ENCODE measurements at places on chromosomes 3 and 15.

DNA sequence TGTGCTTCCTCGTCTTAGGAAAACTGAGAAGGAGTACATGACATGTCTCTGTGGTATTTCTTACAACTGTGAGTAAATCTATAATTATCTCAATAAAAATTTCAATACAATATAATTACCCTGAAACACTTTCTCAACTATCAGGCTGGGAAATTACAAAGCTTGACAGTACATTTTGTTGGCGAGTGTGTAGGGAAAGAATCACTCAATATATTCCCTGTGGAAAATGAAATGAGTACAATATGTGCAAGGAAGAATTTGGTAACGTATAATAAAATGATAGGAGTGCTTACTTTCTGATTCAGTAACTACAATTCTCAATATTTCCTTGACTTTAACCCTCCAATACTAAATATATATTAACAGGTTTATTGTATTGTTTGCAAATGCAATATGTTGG, 818.2 kb upstream of the CADM2 start:
- H3K27me3 ChIP-seq, result no peaks in the 10 kb centered on the region
- no peaks in the 10 kb centered on the region for H3K4me1 ChIP-seq
- no peak overlapping the region for H3K4me3 ChIP-seq
- no peak overlapping the region for H3K27ac ChIP-seq

DNA sequence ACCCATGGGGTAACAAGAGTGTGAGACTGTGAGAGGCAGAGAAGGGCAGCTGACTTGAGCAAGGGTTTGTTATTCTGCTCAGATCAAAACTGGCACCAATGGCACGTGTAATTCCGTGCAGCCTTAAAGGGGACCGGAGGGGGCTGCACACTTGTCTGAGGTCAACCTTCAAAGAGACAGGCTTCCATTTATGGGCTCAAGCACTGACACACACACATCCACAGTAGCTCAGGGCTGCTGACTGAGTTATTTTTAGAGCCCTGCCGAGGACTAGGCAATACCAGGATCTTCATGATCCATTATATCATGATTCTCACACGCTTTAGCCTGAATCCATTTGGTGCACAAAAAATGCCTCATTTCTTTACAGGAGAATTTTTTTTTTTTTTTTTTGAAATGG, 20.6 kb upstream of the SPTBN5 start:
- DNase-seq, result no peak
- no peak overlapping the region for H3K4me3 ChIP-seq
- H3K36me3 ChIP-seq, result peaks cover 4% of the 10 kb centered on the region
- H3K27me3 ChIP-seq, result no peaks in the 10 kb centered on the region

DNA sequence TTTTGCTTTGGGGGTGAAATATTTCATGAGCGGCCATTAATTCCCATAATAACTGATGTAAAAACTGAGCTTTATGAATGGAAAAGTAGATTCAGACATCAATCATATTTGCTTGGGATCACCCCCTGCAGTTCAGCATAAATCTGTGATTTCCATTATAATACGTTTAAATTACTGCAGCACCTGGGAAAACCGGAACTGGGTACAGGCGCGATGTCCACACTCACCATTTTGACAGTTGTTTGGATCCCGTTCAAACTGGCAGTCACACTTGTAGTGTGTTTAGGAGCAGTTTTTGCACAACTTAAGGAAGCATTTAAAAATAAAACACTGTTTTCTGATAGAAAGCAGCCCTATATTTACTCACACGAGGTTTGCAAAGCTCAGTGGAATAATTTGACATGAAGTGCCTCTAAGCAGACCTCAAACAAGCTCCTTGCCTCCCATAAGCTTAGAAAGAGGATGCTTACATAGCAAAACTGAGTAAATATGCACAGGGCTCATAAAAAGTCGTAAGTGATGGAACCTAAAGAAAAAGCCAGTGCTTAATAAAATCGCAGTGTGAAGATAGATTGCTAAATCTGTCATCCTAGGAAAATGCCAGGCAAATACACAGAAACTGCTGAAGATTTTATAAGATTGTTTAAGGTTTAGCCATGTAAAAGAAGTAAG, 377.6 kb downstream of the PTPRG start:
- no peak overlapping the region for H3K4me3 ChIP-seq
- H3K27me3 ChIP-seq, result no peaks in the 10 kb centered on the region
- H3K36me3 ChIP-seq, result no peaks in the 10 kb centered on the region
- no peak overlapping the region for H3K27ac ChIP-seq

DNA sequence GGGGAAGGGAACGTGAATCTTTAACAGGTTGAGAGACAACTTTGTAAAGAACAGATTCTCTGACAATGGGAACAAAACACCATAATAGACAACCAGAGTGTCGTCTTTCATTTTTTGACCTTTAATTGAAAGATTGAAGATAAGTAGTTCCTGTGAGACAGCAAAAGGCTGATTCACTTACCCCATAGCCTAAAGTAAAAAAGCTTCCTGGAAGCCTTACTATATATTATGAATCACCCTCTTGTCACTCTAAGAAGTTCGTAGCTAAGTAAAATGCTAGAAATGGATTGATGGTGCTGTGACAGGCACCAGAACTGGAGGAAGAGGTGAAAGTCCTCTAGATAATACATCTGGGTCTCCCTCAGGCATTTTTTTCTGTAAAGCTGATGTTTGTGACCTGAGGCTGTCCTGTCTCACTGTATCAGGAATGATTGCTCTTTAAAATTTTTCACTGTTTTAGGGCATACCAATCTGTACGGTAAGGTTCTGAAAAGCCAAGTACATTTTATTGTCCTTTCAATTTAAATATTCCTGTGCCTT, 824.6 kb upstream of the SEMA6D start:
- no peaks in the 10 kb centered on the region for H3K27me3 ChIP-seq
- H3K27ac ChIP-seq, result no peak overlapping the region
- H3K36me3 ChIP-seq, result no peaks in the 10 kb centered on the region
- no peak overlapping the region for H3K4me3 ChIP-seq

DNA sequence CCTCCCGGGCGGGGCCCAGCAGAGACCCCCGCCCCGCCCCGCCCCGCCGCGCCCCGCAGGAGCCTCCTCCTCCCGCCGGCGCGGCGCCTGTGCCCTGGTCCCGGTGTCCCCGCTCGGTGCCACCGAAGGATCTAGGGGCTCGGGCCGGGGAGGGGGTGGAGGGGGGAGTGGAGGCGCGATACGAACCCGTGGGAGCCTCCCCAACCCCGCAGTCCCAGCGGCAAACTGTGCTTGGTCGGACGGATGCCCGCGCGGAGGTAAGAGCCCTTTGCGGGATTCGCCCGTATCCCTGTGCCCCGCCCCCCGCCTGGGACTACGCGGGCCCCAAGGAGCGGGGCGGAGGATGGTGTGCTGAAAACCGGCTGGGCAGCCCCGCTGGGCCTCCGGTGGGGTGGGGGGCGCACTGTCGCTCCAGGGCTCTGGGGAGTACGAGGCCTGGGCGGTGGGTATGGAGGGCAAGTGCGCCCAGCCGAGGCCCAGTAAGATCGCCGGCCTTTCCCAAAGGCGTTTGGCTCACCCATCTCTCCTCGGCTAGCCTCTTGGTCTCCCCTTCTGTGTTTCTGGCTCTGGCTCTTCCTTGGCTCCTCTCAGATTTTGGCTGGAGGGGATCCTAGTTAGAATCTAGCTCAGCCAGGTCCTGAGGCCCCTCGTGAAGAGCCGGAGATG, 65.6 kb upstream of the POLG start:
- peaks cover 91% of the 10 kb centered on the region for H3K27me3 ChIP-seq
- no peaks in the 10 kb centered on the region for H3K4me1 ChIP-seq
- H3K27ac ChIP-seq, result no peak overlapping the region
- no peaks in the 10 kb centered on the region for H3K36me3 ChIP-seq
- H3K4me3 ChIP-seq, result no peak overlapping the region
- DNase-seq, result no peak

- H3K27me3 ChIP-seq, result no peaks in the 10 kb centered on the region
- H3K4me1 ChIP-seq, result no peaks in the 10 kb centered on the region
Measured at GRCh38 chr15:33104212-33104611, 90.3 kb downstream of the FMN1 start.

GRCh38 chr3:191382661-191383060, 52.3 kb upstream of the UTS2B start:
- H3K4me3 ChIP-seq, result no peak overlapping the region
- no peak for DNase-seq
- no peak overlapping the region for H3K27ac ChIP-seq
- H3K27me3 ChIP-seq, result no peaks in the 10 kb centered on the region

GRCh38 chr3:47874438-47874837, 71.5 kb downstream of the DHX30 start:
- H3K27ac ChIP-seq, result no peak overlapping the region
- no peaks in the 10 kb centered on the region for H3K27me3 ChIP-seq
- no peaks in the 10 kb centered on the region for H3K4me1 ChIP-seq
- DNase-seq, result no peak
